Type B pancreatic cell (in vitro differentiated cells): ENCODE measurements at places on chromosomes 7 and 10. TPM values are rescaled to one million over a fixed set of nuclear protein-coding genes. Genes with fewer than 3 reads are reported as not detected.

SSMEM1 gene
- not detected in 2 replicates for total RNA-seq

SLC26A5 gene
- total RNA-seq: not detected in 2 replicates

- peaks cover 5% of the 10 kb centered on the region for H3K36me3 ChIP-seq
- H3K27me3 ChIP-seq: no peaks in the 10 kb centered on the region
- H3K4me3 ChIP-seq: peak overlapping the region; percentile 91
- DNase-seq: no peak
- peak overlapping the region; percentile 35 for H3K27ac ChIP-seq
Measured at GRCh38 chr7:114921631-114922025, 266 bp upstream of the MDFIC start.

- H3K27me3 ChIP-seq: no peaks in the 10 kb centered on the region
- no peak overlapping the region for H3K4me3 ChIP-seq
- H3K4me1 ChIP-seq: peaks cover 10% of the 10 kb centered on the region
Measured at GRCh38 chr7:158327571-158328180, 259.9 kb downstream of the PTPRN2 start.

GRCh38 chr7:95141755-95142154, 182.6 kb downstream of the PON1 start:
- no peaks in the 10 kb centered on the region for H3K4me1 ChIP-seq
- no peak overlapping the region for H3K27ac ChIP-seq
- H3K27me3 ChIP-seq: no peaks in the 10 kb centered on the region
- peaks cover under 1% of the 10 kb centered on the region for H3K36me3 ChIP-seq
- H3K4me3 ChIP-seq: no peak overlapping the region
- DNase-seq: no peak

GRCh38 chr10:23351926-23352519, 7.4 kb upstream of the C10orf67 start:
- no peak overlapping the region for H3K27ac ChIP-seq
- no peak for DNase-seq
- H3K4me3 ChIP-seq: no peak overlapping the region
- H3K36me3 ChIP-seq: no peaks in the 10 kb centered on the region
- no peaks in the 10 kb centered on the region for H3K4me1 ChIP-seq

- H3K4me1 ChIP-seq: peaks cover 18% of the 10 kb centered on the region
- H3K27ac ChIP-seq: peak overlapping the region; percentile 48
- peaks cover 8% of the 10 kb centered on the region for H3K27me3 ChIP-seq
- peak; percentile 84 for DNase-seq
- no peaks in the 10 kb centered on the region for H3K36me3 ChIP-seq
Measured at GRCh38 chr7:1176891-1177373, 16.9 kb upstream of the ZFAND2A start.

HOXA13 gene
- total RNA-seq: 0.75 and 1.5 TPM in 2 replicates

DNA sequence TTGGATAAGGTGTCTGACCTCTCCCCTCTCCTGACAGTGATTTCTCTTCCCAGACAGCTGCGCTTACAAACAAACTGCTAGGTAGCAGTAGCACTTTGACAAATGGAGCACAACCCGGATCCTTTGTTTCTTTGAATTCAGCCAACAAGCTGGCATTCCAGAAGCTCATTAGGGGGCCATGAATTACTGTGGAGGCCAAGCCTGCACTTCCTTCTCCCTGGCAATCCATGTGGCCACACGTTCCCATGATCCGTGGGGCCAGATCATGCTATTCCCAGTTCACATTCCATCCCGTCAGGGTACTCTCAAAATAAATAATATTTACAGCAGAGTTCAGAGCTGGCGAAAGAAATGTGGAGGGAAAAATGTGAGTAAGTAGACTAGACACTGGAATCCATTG, 172.4 kb downstream of the PRPF18 start:
- no peaks in the 10 kb centered on the region for H3K27me3 ChIP-seq
- H3K36me3 ChIP-seq: peaks cover 6% of the 10 kb centered on the region
- peak overlapping the region; percentile 24 for H3K4me3 ChIP-seq

DNA sequence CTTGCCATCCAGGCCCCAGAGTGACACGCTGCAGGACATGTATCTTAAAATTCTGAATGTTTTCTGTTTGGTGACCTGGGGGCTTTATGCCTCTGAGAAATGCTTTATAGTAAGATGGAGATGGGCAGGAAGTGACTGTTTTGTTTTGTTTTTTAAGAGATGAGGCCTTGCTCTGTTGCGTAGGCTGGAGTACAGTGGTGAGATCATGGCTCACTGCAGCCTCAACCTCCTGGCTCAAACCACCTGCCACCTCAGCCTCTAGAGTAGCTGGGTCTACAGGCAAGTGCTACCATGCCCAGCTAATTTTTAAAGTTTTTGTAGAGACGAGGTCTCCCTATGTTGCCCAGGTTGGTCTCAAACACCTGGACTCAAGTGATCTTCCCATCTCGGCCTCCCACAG, 20.6 kb downstream of the ZNF777 start:
- no peak for DNase-seq
- no peaks in the 10 kb centered on the region for H3K27me3 ChIP-seq
- H3K4me3 ChIP-seq: no peak overlapping the region
- H3K36me3 ChIP-seq: peaks cover 7% of the 10 kb centered on the region
- H3K27ac ChIP-seq: no peak overlapping the region
- no peaks in the 10 kb centered on the region for H3K4me1 ChIP-seq

DDC gene
- 29.9 and 71.9 TPM in 2 replicates for total RNA-seq

FBXL13 gene
- total RNA-seq: 1.1 and 4.0 TPM in 2 replicates

FEZF1 gene
- total RNA-seq: 0.67 TPM in 1 of 2 replicates, not detected in the other

FBH1 gene
- total RNA-seq: 73.0 TPM in 2 replicates
